Activated T-helper 1 cell treated with Interleukin-2 at 50 U/mL for 16 hours (primary cell): ENCODE measurements at places on chromosomes 11 and 22.

DNA sequence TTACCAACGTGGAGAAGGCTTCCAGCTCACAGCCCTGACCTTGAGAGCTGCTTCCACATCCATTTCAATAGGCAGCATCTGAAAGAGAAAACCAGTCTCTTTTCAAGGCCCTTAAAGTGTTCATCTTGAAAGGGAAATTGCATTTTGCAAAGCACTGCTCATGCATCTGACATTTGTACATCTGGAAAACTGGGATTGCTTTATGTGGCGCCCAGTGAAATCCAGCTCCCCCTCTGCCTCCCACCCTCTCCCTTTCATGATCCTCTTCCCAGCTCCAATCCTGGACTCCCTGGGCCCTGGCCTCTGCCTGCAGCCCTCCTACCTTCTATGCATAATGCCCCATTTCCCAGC lies 17.4 kb downstream of the TP53AIP1 start:
- no peak for DNase-seq

DNA sequence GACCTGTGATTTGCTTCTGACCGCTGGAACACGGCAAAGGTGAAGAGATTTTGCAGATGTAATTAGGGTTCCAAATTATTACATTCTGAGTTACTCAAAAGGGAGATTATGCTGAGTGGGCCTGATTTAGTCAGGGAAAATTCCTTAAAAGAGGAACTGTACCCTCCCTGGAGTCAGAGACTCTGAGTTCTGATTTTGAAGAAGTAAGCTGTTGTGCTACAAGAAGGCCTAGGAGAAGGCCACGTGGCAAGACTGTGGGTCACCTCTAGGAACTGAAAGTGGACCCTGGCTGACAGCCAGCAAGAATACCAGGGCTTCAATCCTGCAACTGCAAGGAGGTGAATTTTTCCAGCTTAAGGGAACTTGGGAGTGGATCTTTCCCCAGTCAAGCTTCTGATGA lies 45.3 kb downstream of the CHRDL2 start:
- DNase-seq: no peak

GRCh38 chr11:45922425-45923082 lies at the start of gene LARGE2:
TSS of gene LARGE2 (plus strand) at chr11:45922656. CDS start at chr11:45922883, 227 bp downstream.
- no peak for DNase-seq

- DNase-seq: no peak
These were observed 8.2 kb upstream of the MAFF start for GRCh38 chr22:38193580-38193979.

DNA sequence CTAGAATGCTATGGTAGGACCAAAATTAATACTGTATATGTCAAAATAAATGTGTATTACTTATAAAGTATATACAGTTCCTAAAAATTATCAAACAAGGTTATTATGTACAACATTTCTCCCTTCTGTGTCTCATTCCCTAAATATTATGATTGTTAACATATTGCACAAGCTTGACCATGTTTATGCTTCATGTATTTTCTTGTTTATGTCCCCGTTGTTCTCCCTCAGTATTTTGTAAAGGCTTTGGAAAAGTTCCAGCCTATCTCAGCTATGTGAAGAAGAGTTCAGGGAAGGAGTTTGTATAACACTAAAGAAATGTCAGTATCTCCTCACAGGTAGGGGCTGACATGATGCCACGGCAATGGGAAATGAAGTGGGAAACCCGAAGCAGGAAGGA lies 19.6 kb downstream of the ADM start:
- no peak for DNase-seq

DNA sequence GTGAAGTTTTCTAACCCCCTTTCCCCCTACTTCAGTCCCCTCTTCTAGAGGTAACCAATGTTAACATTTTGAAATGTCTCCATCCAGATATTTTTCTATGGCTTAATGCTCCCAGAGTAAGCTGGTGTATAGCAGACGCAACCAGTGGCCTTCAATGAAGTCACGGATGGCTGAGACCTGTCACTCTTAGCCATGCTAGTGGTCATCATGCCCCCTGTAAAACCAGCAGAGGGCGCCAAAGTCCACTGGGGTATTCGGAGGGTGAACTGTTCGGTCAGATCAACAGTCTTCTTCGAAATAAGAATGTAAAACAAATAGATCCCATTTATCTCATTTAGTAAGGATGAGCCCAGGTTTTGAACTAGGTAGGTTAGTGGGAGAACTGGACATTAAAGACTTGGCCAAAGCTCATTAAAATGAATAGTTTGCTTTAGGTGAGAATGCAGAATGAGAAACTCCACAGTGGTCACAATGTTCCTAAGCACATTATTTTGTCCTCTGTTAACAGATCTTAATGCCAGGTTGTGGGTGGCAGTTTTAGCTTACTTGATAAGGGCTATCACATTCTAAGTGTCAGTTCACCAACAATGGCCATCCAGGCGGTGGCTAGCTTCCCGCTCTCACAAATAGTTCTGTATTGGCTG lies 8.6 kb upstream of the MMP8 start:
- DNase-seq: no peak

DNA sequence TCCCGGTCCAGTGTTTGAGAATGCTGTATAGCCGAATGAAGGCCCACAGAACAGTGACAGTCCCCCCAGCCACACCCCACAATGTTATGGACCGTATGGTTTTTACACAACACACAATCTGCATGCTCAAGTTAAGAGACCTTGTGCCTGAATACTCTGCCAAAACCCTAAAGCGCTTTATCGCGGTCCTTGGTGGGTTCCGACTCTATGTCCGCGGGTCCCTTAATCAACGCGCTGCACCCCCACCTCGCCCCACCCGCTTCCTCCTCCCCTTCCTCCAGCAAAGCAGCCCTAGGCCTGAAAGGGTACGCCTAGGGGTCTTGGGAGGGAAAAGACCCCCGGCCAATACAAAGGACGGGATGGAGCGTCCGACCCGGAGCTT lies 442 bp downstream of the COPB1 start:
- no peak for DNase-seq

DNA sequence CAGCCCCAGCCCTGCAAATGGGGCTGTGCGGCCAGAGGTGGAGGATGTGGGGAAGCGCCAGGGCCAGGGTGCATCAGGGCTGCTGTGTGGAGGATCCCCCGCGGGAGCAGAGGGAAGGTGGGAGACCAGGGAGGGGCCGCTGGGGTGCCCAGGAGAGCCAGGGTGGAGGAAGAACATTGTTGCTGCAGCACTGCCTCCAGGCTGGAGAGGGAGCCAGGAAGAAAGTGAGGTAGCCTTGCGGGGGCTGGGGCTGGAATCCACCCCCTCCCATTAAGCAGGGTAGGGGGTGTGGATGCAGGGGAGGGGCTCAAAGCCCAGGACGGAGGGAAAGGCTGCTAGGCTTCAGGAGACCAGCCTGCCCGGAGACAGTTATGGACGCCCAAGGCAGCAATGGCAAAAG lies 15.0 kb downstream of the CABP7 start:
- no peak for DNase-seq

DNA sequence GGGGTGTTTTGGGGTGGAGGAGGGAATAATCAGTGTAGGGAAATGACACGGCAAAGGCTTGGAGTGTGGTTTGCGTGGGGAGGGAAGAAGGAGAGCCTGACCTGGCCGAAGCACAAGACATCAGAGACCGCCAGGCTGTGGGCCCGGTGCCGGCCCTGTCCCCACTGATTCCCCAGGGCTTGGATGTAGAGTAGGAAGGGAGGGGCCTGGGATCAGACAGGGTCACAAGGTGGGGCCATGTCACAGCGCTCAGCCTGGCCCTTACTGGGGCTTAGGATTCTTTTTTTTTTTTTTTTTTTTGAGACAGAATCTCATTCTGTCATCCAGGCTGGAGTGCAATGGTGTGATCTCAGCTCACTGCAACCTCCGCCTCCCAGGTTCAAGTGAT lies 9.8 kb downstream of the PICK1 start:
- no peak for DNase-seq

- DNase-seq: no peak
These were observed 2.5 kb upstream of the HBB start for GRCh38 chr11:5229356-5229755.

- DNase-seq: no peak
These were observed 1.6 kb downstream of the MCAM start for GRCh38 chr11:119315131-119316015.

DNA sequence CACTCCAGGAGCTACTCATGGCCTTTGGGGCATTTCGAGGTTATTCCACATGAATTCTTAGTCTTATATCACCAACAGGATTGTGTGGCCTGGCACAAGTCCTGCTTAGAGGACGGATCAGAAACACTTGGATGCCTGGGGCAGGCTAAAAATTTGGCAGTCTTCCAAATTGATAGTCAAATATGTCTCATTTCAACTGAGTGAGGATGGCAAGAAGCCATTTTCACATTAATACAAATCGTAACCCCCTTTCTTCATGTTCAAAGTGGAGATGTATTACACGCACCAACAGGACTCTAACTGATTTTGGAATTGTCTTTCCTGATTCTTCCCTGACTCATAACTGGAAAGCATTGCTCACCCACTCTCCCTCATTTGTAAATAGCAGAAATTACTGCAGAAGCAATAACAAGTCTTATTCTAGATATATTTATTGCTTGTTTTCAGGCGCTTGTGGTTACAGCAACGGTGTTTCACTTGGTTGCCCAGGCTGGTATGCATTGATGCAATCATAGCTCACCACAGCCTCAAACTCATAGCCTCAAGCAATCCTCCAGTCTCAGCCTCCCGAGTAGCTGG lies 10.3 kb upstream of the CCDC86 start:
- no peak for DNase-seq

- no peak for DNase-seq
These were observed 67.8 kb downstream of the FAM168A start for GRCh38 chr11:73530109-73530508.

GRCh38 chr11:3030289-3031070 lies 26.7 kb downstream of the CARS1 start:
- DNase-seq: no peak

GRCh38 chr11:33687733-33688479 lies 12.7 kb downstream of the C11orf91 start:
- no peak for DNase-seq

DNA sequence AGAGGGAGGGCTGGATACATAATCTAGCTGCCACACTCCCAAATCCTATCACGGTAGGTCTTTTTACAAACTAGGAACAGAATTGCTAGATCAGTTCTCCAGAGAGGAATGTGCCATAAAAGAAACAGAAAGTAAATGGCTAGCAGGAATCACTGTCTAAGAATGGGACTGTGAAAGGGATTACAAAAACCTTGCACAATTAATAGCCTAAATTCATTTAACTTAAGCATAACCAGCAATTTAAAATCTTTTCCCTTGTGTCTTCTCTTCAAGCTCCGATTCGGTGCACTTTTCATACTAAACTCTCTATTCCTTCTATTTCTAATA lies 35.2 kb downstream of the APOL5 start:
- DNase-seq: no peak

- no peak for DNase-seq
These were observed 1292.6 kb downstream of the LRRC4C start for GRCh38 chr11:40166892-40167291.

DNA sequence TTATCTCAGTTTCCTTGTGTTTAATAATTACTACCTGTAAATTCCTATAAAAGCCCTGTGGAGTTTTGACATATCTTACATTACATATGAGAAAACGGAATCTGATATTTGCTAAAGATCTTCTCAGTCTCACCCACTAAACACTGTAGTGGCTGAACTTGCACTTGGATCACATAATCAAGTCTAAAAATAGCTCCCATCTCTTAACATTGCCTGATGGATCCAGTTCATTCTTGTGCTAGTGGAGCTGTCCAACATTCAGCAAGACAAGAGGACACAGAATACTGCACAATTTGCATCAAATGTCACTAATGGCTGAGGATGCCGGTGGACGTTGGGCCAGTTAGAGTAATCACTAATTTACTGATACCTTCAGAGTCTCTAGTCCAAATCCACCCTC lies 569.9 kb upstream of the ANO5 start:
- DNase-seq: no peak

DNA sequence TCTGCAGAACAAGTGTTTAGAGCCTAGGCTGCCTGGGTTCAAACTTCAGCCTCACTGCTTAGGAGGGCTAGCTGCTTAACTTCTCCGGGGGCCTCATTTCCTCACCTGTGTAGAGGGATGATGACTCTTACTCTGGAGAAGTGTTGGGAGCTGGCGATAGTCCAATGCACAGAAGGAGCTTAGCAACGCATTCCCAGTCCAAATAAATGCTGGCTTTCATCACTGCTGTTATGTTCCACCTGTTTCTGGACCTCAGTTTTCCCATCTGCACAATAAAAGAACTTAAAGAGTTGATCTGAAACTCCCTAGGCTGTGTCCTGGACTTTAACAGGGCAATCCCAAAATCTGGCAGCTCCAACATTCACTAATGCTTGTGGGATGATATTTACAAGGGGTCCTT lies 337.8 kb downstream of the MIAT start:
- DNase-seq: no peak

DNA sequence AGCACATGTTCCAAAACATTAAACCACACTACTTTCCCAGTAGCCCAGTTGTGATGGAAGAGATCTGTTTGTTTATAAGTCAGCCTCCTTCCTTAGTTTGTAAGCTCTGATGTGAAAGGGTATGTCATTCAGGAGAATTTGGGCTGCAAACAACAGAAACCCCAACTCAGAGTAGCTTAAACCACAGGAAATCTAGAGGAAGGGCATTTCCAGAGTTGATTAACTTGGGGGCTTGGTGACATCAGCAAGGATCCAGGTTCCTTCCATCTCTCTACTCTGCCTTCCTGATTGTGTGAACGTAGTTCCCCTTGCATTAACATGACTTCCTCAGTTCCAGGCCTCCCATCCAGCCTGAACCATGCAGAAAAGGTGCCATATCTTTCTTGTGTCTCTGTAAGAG lies 6.5 kb upstream of the FJX1 start:
- DNase-seq: no peak

GRCh38 chr11:908273-908672 lies 2.3 kb downstream of the CHID1 start:
- no peak for DNase-seq

GRCh38 chr11:107953446-107953845 lies 25.2 kb downstream of the RAB39A start:
- no peak for DNase-seq

- no peak for DNase-seq
These were observed 266.7 kb downstream of the TMEM135 start for GRCh38 chr11:87304412-87304811.

- DNase-seq: no peak
These were observed 5.8 kb downstream of the CD44 start for GRCh38 chr11:35144806-35145205.

- no peak for DNase-seq
These were observed 504 bp upstream of the ASCC2 start for GRCh38 chr22:29838599-29838956.

- DNase-seq: no peak
These were observed 26.4 kb upstream of the PPFIA1 start for GRCh38 chr11:70243912-70244652.

DNA sequence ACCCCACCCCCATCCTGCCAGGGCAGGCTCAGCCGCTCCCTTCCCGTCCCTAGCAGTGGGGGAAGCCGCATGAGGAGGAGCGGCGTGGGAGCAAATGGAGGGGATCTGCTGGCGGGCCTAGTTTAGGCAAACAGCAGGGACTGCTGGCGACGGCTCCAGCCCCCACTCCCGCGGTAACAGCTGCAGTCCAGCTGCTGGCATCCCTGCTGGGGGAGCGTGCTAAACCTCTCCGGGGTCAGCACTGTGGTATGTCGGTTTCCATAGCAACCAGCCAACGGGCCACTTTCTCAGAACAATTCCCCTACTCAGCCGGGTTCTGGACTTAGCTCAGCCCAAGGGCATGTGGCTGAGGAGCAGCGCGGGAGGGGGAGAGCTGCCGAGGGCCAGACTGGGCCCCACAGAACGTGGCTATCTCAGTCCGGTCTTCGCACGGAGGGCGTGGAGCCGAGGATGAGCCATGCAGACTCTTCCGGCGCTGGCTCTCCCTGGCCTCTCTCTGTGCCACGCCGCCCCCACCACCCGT lies 98.8 kb downstream of the PKNOX2 start:
- no peak for DNase-seq

GRCh38 chr11:35313066-35313759 lies 106.1 kb downstream of the SLC1A2 start:
- DNase-seq: no peak
